ENCODE measurements at places on chromosomes 5 and 9. TPM values are rescaled to one million over a fixed set of nuclear protein-coding genes. Genes with fewer than 3 reads are reported as not detected.

DNA sequence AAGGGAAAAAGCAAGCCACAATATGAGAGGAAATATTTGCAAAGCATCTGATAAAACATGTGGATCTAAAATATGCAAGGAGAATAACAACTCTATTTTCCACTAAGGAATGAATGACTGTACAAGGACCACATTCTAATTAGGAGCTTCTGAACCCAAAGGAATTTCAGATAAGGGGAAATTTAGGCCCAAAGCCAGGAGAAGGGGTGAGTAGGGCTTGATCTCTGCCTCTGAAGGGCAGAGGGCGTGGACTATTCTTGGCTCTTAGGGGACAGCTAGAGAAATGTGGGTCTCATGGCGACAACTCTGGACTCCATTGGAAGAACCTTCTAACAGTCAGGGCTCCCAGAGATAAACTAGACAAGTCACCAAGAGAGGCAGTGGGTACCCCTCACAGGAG lies 132.7 kb upstream of the GABRP start:
- DNase-seq, result no peak

C5orf58 gene
- total RNA-seq, result not detected

- no peak for DNase-seq
Observed at GRCh38 chr5:172637740-172638139, 3.3 kb upstream of the NEURL1B start.

GRCh38 chr9:133946840-133947486 lies 45.2 kb downstream of the VAV2 start:
- DNase-seq, result no peak

SLC36A2 gene
- not detected for total RNA-seq

DNA sequence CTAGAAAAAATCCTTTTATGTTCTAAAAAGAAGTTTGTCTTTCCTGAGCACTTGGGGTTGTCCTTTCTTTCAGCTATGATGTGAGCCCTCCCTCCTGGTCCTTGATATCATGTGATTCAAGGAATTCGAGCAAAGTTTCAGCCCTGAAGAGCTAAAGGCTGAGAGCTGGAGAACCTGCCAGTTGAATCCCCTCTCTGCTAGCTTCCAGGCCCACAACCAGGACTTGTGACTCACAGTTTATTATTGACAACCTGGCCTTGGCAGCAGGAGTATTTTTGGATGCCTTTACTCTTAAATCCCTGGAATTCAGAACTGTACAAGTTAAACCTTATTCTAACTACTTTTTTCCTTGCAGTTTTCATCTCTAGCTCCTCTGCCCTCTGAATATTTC lies 182.8 kb downstream of the SPOCK1 start:
- DNase-seq, result peak; percentile 25

DNA sequence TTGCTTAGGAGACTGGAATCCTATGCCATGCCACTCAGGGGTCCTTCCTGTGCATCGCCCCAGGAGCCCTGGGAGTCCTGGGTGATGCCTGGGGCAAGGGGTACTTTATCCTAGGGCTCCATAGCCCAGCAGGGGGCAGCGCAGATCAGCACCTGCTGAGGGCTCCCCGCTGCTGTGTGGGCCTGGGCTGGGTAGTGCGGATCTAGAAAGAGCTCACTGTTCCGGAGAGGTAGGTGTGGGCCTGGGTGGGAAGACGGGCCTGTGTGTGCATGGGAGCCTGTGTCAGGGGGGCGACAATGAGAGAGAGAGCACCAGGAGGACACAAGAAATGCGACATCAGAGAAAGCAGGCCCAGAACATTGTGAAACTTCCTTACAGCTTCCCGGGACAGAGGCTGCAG lies 11.4 kb upstream of the DAB2IP start:
- DNase-seq, result peak; percentile 17

GRCh38 chr5:98768160-98768959 lies 5.1 kb upstream of the RGMB start:
- peak; percentile 73 for DNase-seq

DNA sequence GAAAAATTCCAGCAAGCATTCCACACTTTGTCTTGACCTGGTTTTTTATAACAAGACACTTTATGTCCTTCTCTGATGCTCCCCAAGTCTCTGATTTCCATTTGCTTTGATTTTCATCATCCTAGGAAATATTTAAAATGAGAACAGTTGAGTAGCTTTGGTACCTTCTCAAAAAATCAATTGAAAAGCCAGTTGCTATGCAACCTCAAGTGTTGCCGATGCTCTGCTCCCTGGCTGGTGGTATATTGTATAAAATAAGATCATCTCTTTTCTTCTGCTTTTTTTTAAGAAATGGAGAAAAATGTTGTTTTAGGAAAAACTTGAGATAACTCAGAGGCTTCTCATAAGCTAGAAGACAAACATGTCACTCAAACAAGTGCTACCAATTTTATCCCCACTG lies 109.7 kb downstream of the ZNF354C start:
- no peak for DNase-seq

- DNase-seq, result no peak
Observed at GRCh38 chr5:178637356-178638074, 10.7 kb upstream of the CLK4 start.

GRCh38 chr9:6873857-6874256 lies 116.1 kb downstream of the KDM4C start:
- peak; percentile 56 for DNase-seq

GRCh38 chr5:110478895-110479294 lies 247.6 kb downstream of the TMEM232 start:
- peak; percentile 74 for DNase-seq

ZDHHC11B gene
- not detected for total RNA-seq

RAB3C gene
- not detected for total RNA-seq

MEF2C gene
- 6.8 TPM for total RNA-seq

DNA sequence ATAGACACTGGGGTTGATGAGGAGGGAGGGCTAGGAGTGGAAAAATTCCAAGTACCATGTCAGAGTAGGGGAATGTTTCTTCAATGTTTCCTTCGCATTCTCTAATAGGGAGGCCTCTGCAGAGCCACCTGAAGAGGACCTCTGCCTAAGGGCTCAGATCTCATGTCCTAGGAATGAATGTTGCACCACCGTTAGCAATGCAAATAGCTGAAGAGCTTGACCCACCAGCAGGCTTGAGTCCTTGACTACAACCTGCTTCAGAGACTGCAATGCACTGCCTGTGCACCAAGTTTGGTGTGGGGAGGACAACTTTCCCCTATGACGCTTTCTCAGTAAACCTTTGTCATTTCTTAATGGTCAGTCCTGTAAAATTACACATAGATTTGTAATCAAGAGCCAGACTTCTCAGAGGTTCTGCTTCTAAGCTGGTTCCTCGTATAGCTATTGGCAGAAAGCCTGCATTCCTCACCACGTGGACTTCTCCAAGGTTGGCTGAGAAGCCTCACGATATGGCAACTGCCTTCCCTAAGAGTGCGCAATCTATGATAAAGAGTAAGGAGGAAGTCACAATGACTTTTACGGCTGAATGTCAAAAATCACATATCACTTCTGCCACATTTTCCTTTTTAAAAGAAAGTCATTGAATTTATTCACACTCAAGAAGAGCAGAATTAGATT lies 600.7 kb upstream of the PTGER4 start:
- no peak for DNase-seq

BASP1 gene
- 70.5 TPM for total RNA-seq

GRCh38 chr5:76859591-76860247 lies 9.9 kb downstream of the S100Z start:
- no peak for DNase-seq

All from IMR-90 (cell line).